ENCODE measurements at places on chromosomes 3 and 15.

DNA sequence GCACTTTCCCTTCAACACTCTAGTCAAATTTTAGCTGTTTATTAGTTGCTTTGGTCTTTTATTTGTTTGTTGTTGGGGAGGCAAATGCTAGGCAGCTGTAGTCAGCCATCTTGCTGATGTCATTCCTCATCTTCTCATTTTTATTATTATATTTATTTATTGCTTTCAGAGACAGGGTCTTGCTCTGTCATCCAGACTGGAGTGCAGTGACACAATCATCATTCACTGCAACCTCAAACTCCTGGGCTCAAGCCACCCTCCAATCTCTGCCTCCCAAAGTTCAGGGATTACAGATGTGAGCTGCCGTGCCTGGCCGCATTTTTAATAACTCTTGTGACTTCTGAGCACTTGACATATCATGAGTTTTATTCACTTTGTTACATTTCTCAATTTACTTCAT, 441.4 kb downstream of the DIPK2A start:
- DNase-seq, result no peak

GRCh38 chr15:49370782-49371181, 52.3 kb upstream of the FGF7 start:
- DNase-seq, result peak; percentile 2

- DNase-seq, result no peak
These were observed 356.6 kb upstream of the UBE2E2 start for GRCh38 chr3:22846566-22846965.

GRCh38 chr3:39531665-39532064, 64.2 kb downstream of the MOBP start:
- DNase-seq, result no peak

GRCh38 chr3:171061749-171062148, 35.2 kb upstream of the SLC2A2 start:
- DNase-seq, result no peak

DNA sequence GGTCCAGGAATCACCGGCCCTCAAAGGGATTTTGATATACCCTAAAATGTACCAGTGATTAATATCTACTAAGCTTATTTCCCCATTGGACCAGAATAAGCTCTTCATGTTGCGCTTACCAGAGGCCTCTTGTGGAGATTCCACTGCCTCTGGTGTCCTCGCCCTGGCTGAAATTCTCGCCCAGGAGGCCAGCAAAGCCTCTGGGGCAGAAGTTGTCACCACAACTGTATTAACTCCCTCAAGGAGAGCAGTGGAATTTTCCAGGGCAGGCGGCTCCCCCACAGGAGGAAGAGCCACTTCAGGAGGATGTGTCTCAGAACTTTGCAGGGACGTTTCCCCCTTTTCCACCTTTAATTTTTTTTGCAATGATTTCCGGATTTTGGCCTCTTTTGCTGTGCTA, 6.9 kb downstream of the DPPA4 start:
- no peak for DNase-seq

- no peak for DNase-seq
These were observed 2.5 kb upstream of the GPR176 start for GRCh38 chr15:39922462-39923092.

DNA sequence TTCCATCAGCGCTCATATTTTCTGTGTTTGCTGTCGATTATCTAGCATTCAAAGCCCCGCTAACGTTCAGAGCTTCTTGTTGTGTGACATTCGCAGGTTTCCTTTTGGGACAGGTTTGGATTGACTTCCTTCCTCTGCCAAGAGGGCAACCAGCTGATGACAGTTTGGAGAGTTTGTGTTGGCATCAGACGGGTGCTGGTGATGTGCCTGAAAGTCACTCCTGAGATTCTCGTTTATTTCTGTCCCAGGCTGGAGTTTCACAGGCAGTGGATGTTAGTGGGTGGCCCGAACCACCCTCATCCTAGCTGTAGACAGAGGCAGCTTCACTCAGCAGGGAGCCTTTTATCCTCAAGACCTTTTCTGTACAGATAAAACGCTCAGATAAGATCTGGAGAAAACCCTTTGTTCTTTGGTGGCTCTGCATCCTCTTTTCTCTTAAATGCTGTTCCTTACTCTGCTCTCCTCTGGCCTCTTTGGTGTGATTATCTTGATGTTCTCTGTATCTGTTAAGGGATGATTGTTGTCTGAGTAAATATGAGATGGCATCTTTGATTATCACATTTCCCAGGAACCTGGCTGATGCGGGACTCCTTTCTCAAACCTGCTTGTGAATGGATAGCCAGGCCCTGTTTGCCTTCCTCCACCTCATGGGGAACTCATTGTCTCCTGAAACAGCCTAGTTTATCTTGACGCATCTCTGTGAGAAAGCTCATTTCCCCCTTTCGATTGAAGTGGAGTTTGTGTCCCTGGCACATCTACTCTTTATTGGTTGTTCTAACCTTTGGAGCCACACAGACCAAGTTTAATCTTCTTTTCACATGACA, 35.9 kb downstream of the CGNL1 start:
- no peak for DNase-seq

GRCh38 chr3:193212844-193213243, 28.2 kb upstream of the PLAAT1 start:
- no peak for DNase-seq

DNA sequence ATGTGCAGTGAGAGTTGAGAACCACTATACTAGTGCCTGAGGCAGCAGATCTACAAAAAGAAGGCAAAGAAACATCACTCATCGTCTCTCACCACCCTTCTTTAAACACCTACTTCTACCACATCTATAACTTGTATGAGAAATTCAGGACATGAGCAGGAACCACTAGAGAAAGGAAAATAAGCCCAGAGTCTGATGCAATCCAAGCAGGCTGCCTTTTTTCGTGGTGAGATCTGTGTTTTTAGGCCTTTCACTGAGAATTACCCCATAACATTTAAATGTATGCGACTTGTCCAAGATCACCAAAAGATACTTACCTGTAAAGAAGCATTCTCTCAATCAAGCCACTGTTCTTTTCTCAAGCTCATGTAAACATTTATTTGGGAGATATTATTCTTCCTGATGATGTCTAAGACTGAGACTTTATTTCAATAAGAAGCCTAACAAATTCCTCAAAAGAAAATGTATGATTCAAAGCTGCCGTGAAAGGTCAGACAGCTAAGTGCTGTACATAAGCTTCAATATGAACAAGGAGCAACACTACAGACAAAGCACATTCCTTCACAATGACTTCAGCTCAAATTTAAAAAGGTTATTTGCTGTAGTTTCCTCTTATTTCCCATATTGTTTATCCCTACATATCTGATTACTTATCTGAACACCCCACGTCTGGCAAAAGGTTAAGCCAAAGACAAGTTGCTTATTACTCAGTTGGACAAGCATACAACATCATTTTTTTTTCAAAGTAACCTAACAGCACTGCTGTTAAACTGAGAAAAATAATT, 16.5 kb downstream of the SPICE1 start:
- DNase-seq, result no peak

- DNase-seq, result no peak
These were observed 165.3 kb downstream of the AKAP13 start for GRCh38 chr15:85545752-85546151.

GRCh38 chr3:34882764-34883163, 756.6 kb upstream of the ARPP21 start:
- peak; percentile 67 for DNase-seq

GRCh38 chr3:65575376-65575840, 463.3 kb downstream of the MAGI1 start:
- no peak for DNase-seq

DNA sequence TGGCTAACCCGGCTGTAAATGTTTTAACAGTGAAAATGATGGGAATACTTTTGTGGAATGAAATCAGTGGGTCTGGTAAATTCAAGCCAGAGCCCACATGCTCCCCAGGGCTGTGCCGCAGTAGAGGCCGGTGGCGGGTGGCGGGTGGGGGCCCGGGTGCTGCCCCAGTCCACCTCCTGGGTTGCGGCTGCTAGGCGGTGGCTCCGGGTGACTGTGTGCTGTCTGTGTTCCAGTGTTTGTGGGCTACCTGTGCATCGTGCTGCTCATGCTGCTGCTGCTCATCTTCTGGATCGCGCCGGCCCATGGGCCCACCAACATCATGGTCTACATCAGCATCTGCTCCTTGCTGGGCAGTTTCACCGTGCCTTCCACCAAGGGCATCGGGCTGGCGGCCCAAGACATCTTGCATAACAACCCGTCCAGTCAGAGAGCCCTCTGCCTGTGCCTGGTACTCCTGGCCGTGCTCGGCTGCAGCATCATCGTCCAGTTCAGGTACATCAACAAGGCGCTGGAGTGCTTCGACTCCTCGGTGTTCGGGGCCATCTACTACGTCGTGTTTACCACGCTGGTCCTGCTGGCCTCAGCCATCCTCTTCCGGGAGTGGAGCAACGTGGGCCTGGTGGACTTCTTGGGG, 14.9 kb upstream of the NIPA2 start:
- DNase-seq, result no peak

GRCh38 chr15:91845720-91846119, 7.8 kb upstream of the SLCO3A1 start:
- DNase-seq, result no peak

GRCh38 chr15:57418635-57419034, 42.3 kb downstream of the CGNL1 start:
- DNase-seq, result no peak

- DNase-seq, result no peak
These were observed 724.6 kb upstream of the CBLB start for GRCh38 chr3:106593381-106593780.

DNA sequence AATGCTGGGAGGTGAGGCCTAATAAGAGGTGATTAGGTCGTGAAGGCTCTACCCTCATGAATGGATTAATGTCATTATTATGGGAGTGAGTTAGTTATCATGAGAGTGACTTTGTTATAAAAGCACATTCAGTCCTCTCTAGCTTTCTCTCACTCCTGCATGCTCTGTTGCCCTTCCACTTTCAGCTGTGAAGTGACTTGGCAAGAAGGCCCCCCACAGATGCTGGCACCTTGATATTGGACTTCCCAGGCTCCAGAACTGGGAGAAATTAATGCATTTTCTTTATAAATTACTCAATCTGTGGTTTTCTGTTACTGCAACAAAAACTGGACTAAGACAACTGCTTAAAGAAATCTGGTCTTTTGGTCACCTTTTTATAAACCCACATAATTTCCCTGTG, 144.3 kb downstream of the FBN1 start:
- DNase-seq, result no peak

DNA sequence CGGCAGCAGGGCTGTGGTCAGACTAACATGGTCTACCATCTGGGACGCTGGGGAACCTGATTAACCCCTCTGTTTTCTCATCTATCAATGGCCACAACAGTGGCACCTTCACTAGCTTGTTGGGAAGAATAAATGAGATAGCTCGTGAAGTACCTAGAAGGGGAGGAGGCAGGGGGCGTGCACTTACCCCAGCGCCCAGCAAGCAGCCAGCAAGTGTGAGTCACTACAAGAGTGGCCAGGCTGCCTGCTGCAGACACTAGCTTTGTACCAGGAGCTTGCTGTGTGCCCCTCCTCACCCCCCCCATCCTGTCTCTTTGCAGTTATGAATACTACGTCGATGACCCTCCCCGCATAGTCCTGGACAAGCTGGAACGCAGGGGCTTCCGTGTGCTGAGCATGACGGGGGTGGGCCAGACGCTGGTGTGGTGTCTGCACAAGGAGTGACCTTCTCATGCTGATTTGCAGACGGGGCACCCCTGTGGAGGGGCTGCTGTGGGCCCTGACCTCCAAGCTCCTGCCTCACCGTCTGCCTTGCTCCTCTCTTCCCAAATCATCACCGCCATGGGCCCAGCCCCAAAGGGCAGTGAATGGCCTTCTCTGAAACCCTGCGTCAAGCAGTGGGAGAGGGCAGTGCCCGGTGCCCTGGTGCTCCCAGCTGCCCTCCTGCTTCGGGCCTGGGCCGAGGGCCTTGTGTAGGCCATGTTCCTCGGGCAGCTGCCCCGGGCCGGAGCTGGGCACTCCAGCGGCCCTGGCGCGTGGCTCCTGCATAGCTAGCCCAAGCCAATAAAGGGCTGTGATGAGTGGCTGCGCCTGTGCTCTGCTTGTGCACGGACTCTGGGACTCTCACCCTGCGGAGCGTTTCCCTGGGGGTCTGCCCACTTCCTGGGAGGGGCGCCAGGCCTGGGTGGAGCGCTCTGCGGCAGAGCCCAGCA, 2.6 kb upstream of the C15orf62 start:
- DNase-seq, result no peak

GRCh38 chr3:60855250-60855649, 396.0 kb downstream of the FHIT start:
- DNase-seq, result no peak

- no peak for DNase-seq
These were observed 5.9 kb downstream of the SYNM start for GRCh38 chr15:99110581-99111320.

- DNase-seq, result no peak
These were observed 14.8 kb downstream of the PPCDC start for GRCh38 chr15:75038231-75038630.

DNA sequence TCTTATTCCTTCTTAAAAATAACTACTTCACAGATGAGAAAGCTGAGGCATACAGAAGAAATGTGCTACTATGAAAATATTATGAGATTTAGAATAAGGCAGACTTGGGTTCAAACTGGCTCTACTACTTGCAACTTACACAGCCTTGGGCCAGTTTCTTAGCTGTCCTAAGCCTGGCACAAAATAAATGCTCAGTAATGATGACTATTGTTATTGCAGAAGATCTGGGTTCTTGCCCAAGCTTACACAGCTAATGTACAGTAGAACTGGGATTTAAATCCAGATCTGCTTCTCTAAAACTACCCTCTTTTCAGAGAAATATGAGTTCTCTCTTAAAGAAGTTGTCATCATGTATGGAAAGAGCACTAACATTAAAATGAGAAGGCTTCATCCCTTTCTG, 228.2 kb upstream of the TPRG1 start:
- no peak for DNase-seq

DNA sequence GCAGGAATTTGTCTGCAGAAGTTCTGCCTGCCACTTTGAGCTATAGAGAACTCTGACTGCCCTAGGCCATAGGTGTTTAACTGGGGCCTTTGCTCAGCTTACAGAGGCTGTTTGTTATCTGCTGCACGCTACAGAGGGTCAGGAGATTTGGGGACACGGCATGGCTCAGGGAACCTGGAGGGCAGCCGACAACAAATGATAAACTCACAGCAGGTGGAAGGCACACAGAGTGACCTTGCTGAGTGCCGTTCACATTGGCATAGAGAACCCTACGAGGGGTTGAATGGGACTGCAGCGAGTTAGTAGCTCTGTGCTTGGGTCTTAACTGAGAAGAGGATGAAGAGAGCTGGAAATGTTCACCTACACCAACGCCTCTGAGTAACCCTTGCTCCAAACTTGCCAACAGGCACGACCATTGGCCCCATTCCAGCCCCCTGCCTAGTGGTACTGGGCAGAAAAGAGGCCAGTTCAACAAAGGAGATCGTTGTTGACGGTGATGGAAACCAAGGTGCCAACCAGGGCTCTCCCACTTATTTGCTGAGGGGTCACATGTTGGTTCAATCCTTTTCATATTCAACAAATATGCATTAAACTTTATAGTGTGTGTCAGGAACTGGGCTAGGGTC, 301.1 kb downstream of the NTRK3 start:
- no peak for DNase-seq

Measured in NCI-H524 (cell line).